ENCODE measurements at places on chromosomes 6 and 20.

GRCh38 chr6:54481091-54481490 lies 172.8 kb downstream of the TINAG start:
- DNase-seq, result no peak

DNA sequence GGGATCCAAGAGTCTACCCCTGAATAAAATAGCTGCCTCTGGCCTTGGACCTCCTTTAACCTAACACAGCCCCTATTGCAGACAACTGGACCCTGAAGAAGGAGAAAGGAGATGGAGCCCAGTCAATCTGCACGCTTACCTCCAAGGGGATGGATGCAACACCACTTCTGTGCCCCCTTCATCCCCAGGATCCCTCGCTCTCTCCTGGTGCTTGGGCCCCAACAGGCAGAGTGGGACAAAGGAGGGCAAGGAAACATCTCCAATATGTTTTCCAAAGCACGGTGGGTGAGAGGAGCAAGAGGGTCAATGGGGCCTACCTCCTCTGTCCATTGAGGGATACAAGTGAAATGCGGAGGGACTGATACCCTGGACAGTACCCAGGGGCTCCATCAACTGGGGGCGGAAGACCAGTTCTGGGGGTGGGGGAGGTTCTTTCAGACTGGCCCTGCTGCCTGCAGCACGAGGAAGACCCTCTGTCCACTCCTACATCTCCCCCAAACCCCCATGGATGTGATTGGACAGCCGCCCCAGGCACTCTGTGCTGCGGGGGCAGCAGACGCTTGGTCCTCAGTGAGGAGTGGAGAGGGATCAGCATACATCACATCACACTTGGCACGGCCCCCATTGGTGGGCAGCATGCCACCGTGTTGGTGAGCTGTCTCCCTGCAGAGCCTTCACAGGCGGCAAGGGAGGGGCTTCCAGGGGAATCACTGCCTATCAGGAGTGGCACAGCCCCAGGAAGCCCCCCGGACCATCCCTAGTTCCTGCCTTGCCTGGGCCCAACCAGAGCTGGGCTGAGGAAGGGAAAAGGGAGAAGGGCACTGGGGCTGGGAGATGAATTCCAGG lies 70.6 kb downstream of the MRPL14 start:
- no peak for DNase-seq

- DNase-seq, result no peak
These were observed 120.3 kb downstream of the IMPG1 start for GRCh38 chr6:75952128-75952527.

GRCh38 chr20:22339091-22339881 lies 245.1 kb downstream of the FOXA2 start:
- no peak for DNase-seq

DNA sequence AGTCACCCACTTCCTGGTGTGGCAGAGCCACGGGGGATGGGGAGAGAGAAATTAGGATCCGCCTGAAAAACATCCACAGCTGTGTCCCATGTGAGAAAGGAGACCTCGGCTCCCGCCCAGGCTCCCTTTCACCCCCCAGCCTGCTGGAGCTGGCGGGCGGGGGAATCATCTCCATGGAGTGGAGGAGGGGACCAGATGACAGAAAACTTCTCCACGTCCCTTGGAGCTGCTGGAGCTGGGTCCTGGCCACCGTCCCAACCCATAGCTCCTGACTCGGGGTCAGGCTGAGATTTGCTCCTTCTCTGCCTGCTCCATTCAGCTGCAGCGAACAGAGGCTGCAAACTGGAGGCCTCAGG lies 113.8 kb downstream of the CEBPB start:
- no peak for DNase-seq

GRCh38 chr20:63224412-63225081 lies 8.6 kb upstream of the YTHDF1 start:
- no peak for DNase-seq

- no peak for DNase-seq
These were observed 559.6 kb downstream of the CD83 start for GRCh38 chr6:14676977-14677781.

- DNase-seq, result no peak
These were observed 16.0 kb downstream of the C6orf58 start for GRCh38 chr6:127592964-127593363.

- DNase-seq, result no peak
These were observed 31.9 kb upstream of the SYNCRIP start for GRCh38 chr6:85674604-85675003.

DNA sequence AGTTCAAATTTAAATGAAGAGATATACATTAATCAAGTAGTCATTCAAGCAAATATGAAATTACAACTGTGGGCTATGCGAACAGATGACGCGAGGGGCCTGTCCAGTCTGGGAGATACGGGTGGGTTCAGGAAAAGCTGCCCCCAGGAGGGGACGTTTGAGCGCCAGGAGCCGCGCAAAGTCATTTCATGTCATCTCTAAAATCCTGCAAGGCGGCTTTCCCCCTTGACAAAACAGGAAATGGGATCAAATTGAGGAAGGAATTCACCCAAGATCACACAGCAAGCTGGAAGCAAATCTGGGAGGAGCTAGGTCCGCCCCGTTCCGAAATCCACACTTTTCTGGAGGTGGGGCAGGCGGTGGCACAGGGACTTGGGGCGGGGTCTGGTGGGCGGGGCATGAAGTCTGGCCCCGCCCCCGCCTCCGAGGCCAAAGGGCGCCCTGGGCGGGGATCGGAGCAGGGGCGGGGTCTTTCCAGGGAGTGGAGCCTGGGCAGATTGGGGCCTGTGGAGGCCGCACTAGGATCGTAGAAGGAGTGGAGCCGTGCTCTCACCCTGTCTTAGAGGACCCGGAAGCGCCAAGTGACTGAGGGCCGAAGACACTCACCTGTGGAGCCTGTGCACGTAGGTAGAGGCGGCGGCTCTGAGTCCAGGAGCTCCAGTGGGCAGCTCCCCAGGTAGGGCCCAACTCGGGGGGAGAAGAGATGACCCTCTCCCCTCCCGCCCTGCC lies at the start of gene LPIN3:
Gene LPIN3 (plus strand): TSS at position 495 of the 729 bp plus-strand sequence. CDS start 4,983 bp downstream, outside the sequence.
- peak; percentile 31 for DNase-seq

Measured in activated CD4-positive, alpha-beta T cell treated with anti-CD3 and anti-CD28 coated beads for 1 hour (primary cell).